ENCODE measurements at places on chromosomes 1 and 21.

- H3K4me3 ChIP-seq, result no peak overlapping the region
- no peak overlapping the region for H3K27ac ChIP-seq
- no peaks in the 10 kb centered on the region for H3K4me1 ChIP-seq
- H3K36me3 ChIP-seq, result no peaks in the 10 kb centered on the region
- H3K27me3 ChIP-seq, result no peaks in the 10 kb centered on the region
These were observed 85.1 kb downstream of the ENAH start for GRCh38 chr1:225567789-225568188.

GRCh38 chr1:211135342-211135950, 1.5 kb upstream of the KCNH1 start:
- no peak overlapping the region for H3K27ac ChIP-seq
- H3K36me3 ChIP-seq, result no peaks in the 10 kb centered on the region
- no peak overlapping the region for H3K4me3 ChIP-seq
- H3K27me3 ChIP-seq, result no peaks in the 10 kb centered on the region

- DNase-seq, result no peak
- H3K27ac ChIP-seq, result no peak overlapping the region
- H3K36me3 ChIP-seq, result no peaks in the 10 kb centered on the region
- no peaks in the 10 kb centered on the region for H3K27me3 ChIP-seq
These were observed 29.6 kb downstream of the FAAH start for GRCh38 chr1:46423574-46424240.

- H3K27me3 ChIP-seq, result no peaks in the 10 kb centered on the region
- DNase-seq, result no peak
- no peak overlapping the region for H3K4me3 ChIP-seq
- H3K36me3 ChIP-seq, result no peaks in the 10 kb centered on the region
- no peak overlapping the region for H3K27ac ChIP-seq
- H3K4me1 ChIP-seq, result no peaks in the 10 kb centered on the region
These were observed 149.1 kb downstream of the GREM2 start for GRCh38 chr1:240462766-240463395.

DNA sequence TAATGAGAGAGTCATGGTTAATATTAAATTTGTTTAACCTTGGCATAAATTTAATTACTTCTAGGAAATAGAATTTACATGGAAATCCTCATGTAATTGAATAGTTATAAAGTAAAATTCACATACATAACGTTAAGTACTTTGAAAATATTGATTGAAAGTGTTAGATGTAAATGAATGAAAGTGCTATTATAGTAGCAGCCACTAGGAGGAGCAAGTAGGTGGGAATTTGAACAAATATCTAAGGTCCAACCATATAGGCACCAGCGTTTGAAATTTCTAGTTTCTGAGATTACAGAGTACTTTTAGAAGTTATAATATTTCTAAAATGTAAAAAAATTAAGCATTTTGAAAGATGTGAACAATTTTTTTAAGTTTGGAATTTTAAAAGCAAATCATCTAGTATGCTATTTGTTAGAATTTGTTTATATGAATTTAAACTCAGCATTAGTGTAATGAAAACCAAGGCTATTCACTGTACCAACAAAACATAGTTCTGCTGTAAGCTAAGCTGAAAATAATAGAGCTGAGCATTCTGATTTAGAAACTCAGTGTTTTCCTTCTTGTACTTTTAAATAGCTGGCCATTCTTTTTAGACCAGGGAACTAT, 3.3 kb downstream of the B3GALT2 start:
- no peak overlapping the region for H3K27ac ChIP-seq
- no peaks in the 10 kb centered on the region for H3K36me3 ChIP-seq
- DNase-seq, result no peak
- H3K27me3 ChIP-seq, result no peaks in the 10 kb centered on the region
- H3K4me1 ChIP-seq, result peaks cover 12% of the 10 kb centered on the region
- no peak overlapping the region for H3K4me3 ChIP-seq

- no peaks in the 10 kb centered on the region for H3K27me3 ChIP-seq
- no peaks in the 10 kb centered on the region for H3K36me3 ChIP-seq
- H3K4me1 ChIP-seq, result no peaks in the 10 kb centered on the region
- H3K27ac ChIP-seq, result no peak overlapping the region
These were observed 7.9 kb downstream of the ACOT7 start for GRCh38 chr1:6385488-6386191.

DNA sequence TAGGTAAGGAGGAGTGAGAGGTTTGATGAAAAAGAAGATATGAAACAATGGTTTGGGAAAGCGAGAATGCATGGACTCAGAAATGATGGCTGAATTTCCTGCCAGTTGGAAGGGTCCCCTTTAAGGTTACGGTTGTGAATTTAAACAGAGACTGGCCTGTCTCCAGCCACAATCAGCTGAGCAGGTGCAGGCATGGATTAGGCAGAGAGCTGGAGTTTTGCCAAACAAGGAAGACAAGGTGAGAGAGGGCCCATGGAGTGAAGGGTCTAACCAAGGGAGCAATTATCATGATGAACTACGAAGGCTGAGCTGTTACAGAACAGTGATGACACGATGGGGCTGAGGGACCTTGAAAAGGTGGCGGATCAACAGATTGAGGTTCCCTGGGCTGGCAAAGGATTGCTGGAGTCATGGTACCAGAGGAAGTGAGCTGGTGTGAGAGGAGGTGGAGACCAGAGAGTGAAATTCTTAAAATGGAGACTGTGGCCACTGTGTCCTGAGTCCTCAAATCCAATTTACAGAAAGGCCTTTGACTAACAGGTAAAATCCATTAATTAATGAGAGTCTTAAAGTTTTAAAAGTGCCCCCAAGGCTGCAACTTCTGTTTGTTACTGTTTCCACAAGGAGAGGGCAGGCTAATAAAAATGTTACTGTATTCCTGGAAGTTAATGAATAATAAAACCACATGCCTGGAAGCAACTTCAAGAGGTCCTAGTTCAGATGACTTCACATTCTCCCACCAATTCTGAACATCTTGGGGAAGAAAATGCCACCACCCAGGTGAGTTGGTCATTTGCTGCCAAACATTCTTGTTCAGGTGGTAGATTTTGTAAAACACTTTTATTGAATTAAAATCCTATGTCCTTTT, 41.5 kb downstream of the LHX9 start:
- no peaks in the 10 kb centered on the region for H3K27me3 ChIP-seq
- DNase-seq, result no peak
- H3K4me1 ChIP-seq, result no peaks in the 10 kb centered on the region
- H3K27ac ChIP-seq, result no peak overlapping the region
- no peak overlapping the region for H3K4me3 ChIP-seq
- no peaks in the 10 kb centered on the region for H3K36me3 ChIP-seq

DNA sequence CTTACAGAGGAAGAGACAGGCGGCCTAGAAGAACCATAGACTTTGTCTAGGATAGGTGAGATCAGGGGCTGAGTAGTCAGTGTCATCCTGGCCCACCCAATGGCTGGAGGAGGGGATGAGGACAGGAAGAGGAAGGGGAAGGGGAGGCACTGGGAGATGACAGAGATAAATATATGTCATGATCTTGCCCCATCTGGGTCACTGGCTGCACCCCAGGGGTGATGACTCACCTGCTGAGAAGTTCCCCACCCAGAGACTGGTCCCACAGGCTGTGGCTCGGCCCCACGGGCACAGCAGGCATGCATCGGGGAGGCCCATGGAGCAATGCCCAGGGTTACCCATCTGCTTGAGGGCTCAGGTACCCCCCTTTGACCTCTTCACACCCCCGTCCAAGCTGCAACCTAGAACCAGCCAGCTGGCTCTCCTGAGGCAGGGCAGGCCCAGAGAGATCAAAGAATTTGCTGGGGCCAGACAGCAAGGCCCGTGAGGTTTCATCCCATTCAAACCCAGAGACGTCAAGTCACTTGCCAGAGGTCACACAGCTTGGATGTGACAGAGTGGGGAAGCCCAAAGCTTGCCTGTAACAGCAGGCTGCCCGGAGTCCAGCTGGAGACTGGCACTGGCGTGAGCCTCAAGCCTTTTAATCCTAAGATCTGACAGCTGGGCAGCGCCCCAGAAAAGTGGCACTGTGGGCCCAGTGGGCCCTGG, 34.7 kb upstream of the CASZ1 start:
- no peaks in the 10 kb centered on the region for H3K27me3 ChIP-seq
- H3K4me1 ChIP-seq, result no peaks in the 10 kb centered on the region
- no peak overlapping the region for H3K27ac ChIP-seq
- H3K36me3 ChIP-seq, result no peaks in the 10 kb centered on the region
- no peak overlapping the region for H3K4me3 ChIP-seq

- H3K27me3 ChIP-seq, result no peaks in the 10 kb centered on the region
- H3K27ac ChIP-seq, result no peak overlapping the region
- no peak overlapping the region for H3K4me3 ChIP-seq
- DNase-seq, result no peak
These were observed 86.8 kb downstream of the SMYD3 start for GRCh38 chr1:246420300-246420699.

DNA sequence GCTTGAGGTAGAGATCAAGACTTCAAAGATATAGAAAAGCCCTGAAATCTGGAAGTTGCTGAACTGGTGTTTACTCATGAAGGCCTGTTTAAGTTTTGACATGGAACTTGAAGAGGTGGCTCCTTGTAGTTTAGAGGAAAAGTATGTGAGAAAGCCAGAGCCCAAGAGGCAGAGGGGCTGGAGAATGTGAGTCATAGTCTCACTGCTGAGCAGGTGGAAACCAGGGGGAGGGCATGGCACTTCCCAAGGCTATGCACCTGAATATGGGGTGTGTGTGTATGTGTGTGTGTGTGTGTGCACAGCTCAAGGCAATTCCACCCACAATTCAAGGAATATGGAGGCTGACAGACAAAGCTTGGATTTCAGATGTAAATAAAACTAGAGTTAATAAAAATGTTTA, 46.8 kb upstream of the C1orf198 start:
- H3K27ac ChIP-seq, result no peak overlapping the region
- H3K4me1 ChIP-seq, result peaks cover under 1% of the 10 kb centered on the region
- H3K27me3 ChIP-seq, result no peaks in the 10 kb centered on the region
- DNase-seq, result no peak

DNA sequence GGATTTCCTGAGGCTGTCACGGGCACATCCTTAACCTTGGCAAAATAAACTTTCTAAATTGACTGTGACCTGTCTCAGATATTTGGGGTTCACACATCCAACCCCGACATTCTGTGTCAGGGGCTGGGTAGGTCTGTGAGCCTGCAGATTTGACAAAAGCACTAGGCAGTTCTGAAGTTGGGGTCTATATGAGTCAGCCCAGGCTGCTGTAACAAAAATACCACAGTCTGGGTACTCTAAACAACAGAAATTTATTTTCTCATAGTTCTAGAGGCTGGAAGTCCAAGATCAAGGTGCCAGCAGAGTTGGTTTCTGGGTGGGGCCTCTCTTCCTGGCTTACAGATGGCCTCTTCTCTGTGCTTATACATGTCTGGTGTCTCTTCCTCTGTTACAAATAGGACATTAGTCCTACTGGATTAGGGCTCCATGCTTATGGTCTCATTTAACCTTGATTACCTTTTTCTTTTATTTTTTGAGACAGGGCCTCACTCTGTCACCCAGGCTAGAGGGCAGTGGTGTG, 3.0 kb upstream of the CPLANE2 start:
- H3K27me3 ChIP-seq, result no peaks in the 10 kb centered on the region
- no peak overlapping the region for H3K4me3 ChIP-seq
- H3K27ac ChIP-seq, result no peak overlapping the region
- H3K36me3 ChIP-seq, result no peaks in the 10 kb centered on the region

DNA sequence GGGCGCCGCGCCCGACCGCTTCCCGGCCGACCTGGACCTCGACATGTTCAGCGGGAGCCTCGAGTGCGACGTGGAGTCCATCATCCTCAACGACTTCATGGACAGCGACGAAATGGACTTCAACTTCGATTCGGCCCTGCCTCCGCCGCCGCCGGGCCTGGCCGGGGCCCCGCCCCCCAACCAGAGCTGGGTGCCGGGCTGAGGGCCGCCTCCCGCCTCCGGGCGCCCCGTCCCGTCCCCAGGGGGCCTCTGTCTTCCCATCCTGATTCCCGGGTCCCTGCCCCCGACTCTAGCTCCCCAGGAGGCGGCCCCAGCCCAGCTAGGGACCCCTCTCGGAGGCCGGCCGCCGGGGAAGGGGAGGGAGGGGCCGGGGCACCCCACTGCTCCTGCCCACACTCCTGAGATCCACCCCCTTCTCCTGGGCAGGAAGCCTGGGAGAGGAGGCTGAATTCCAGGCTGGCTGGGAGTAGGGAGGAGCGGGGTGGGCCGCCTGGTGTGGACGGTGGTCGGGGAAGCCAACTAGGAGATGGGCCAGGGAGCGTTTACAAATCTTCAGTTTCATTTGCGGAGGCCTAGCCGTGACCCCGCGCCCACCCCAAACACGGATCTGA, 21.4 kb downstream of the FOXO6 start:
- no peaks in the 10 kb centered on the region for H3K36me3 ChIP-seq
- no peaks in the 10 kb centered on the region for H3K4me1 ChIP-seq
- peak; percentile 79 for DNase-seq
- H3K27ac ChIP-seq, result peak overlapping the region; percentile 92
- no peaks in the 10 kb centered on the region for H3K27me3 ChIP-seq

DNA sequence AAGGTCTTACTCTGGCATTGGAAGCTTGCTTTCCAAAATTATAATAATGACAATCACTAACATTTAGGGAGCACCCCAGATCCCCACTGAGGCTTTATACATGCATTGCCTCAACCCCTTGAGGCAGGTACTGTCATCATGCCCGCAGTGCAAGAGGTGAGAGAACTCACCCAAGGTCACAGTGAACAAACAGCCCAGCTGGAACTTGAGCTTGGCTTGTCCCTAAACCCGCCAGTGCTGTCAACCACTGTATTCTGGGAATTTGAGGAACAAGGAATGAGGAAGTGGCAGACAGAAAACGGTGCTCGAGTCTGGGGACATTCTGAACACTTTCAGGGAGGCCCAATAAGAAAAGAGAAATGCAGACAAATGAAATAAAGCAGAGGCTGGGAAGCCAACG, 34.6 kb upstream of the TLR5 start:
- no peaks in the 10 kb centered on the region for H3K4me1 ChIP-seq
- H3K27ac ChIP-seq, result no peak overlapping the region

DNA sequence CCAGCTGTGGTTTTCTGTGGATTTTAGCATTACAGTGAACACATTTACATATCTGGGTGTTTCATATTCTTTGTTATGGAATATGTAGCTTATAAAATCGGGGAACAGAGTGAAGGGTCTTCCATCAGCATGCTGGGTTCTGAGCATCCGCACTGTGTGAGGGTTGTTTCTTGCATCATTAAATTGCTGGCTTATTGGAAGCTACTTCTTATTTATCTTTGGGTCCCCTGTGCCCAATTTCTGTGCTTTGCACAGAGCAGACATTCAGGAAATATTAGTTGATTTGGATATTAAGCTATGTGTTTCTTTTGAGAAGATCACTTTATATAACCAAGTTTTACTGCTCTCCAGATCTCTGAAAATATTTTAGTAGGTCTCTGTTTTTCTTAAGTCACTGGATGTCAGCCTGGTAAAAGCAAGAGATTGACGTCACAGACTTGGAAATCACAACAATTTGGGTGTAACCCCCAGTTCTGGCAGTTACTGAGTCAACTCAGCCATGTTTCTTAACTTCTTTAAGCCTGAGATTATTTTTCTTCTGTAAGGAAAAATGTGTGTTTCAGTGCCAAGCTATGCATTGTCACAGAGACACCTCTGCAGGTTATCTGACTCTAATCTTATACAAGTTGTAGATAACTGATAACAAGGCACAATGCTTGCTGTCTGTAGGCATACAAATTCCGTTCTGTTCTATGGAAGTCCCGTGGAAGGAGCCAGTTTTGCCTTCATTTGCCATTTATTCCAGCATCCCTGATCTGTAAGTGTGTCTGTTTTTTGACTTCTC, 258.3 kb upstream of the KAZN start:
- H3K4me1 ChIP-seq, result no peaks in the 10 kb centered on the region
- H3K36me3 ChIP-seq, result no peaks in the 10 kb centered on the region
- no peaks in the 10 kb centered on the region for H3K27me3 ChIP-seq
- H3K27ac ChIP-seq, result no peak overlapping the region

- no peak for DNase-seq
- no peaks in the 10 kb centered on the region for H3K36me3 ChIP-seq
- no peak overlapping the region for H3K27ac ChIP-seq
- H3K4me1 ChIP-seq, result no peaks in the 10 kb centered on the region
- H3K4me3 ChIP-seq, result no peak overlapping the region
These were observed 15.0 kb downstream of the OXCT2 start for GRCh38 chr1:39755965-39756659.

Measured in aorta (tissue), 5 donors.